ENCODE measurements at places on chromosomes 1 and 21.

DNA sequence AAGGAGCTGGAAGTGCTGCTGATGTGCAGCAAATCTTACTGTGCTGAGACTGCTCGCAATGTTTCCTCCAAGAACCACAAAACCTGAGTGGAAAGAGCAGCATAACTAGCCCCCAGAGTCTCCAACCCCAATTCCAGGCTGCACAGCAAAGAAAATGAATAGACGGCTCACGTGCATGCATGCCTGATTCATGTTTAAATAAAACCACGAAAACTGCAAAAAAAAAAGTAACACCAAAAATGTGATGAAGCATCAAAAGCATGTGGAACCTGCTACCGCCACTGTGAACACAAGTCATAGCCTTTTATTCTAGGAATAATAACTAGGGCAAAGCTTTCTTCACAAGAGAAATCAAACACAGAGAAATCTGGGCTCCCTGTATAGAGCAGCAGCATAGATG lies 9.6 kb upstream of the TRNP1 start:
- no peak for DNase-seq

DNA sequence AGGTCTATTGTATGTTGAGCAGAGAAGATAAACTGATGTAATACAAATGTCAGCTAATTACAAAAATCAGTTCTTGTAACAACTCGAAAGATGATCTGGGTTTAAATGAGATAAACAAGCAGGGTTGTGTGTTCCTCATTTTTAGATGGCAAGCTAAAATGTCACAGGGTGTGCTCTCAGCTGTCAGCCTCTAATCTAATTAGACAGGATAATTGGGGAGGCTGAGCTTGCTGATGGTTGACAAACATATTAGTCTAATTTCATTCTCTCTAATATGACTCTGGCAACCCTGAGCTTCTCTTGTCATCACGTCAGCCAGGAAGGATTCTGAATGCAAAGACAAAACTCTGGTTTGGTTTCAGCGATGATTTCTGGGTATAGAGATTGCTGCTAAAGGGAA lies 335.3 kb upstream of the KAZN start:
- DNase-seq = no peak

DNA sequence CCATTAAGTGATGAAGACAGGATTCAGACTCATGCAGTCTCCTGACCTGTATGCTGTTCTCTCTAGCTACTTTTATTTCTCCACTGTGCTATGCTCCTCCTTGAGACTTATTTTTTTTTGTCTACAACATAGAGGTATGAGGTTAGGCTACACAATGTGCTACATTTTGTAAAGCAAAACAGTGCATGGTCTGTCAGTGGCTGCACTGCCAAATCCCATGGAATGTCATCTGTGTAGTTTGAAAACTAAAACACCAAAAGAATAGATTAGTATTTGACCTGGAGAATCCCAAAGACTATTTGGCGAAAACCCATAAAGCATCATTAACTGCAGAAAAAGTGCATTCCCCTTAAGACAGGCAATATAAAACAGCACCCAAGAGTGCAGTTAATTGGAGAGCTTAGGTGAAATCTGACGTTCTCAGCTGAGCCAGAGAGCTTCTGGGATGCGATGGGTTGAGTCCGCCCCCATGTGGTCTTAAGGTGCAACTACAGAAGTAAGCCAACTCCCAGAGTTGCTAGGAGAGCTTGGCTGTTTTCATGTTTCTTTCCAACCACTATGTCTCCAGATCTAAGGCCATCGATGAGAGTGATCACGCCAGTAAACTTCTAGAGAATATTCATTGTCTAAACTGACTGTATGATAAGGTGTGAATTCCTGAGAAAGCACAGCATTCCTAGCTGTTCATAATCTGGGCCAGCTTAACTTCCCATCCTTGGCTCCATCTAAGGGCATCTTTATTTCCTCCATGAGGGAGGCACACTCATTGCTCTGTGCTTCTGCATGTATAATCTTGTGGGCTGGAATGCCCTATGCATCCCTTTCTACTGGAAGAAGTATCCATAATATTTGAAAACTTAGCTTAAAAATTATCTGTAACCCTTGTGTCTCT lies 20.7 kb upstream of the CYP2J2 start:
- DNase-seq = peak; percentile 28

GRCh38 chr21:31397939-31398338 lies 53.9 kb upstream of the TIAM1 start:
- DNase-seq = no peak

GRCh38 chr1:94648225-94649007 lies 106.9 kb upstream of the F3 start:
- peak; percentile 95 for DNase-seq

GRCh38 chr1:226790545-226791181 lies 51.6 kb upstream of the ITPKB start:
- DNase-seq = no peak

DNA sequence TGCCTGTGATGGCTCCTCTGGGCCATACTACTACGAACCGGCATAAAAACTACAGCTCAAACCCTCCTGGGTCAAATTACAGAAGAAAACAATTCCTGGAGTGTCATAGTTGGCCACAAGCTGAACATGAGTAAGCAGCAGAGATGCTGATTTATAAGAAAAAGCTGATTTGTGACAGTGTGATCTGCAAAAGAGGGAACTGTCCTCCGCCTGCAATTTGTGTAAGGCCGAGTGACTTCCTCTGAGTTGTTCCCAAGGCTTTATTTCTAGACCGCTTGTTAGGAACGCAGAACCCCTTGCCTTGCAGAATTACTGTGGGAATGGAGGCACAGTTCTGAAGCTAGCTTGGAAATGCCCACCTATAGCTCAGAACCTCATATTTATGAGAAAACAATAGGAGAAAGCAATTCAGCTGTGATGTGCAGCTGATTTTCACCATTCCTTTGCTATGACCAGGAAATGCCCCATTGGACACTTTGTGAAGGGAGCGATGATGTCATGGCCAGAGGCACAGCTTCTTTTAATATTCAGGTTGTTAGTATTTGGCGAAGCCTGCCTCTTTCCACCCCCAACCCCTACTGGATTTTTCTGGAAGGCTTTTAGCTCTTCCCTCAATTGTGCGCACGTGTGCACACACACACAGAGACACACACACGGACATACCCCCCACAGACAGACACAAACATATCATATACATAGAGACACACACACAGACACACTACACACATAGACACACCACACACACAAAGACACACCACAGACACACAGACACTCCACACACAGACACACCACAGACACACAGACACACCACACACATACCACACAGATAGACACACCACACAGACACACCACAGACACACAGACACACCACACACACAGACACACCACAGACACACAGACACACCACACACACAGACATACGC lies 47.6 kb downstream of the IER5 start:
- peak; percentile 85 for DNase-seq

- no peak for DNase-seq
Observed at GRCh38 chr1:64675718-64676345, 69.0 kb upstream of the RAVER2 start.

GRCh38 chr1:55069280-55069679 lies 29.9 kb downstream of the PCSK9 start:
- no peak for DNase-seq

DNA sequence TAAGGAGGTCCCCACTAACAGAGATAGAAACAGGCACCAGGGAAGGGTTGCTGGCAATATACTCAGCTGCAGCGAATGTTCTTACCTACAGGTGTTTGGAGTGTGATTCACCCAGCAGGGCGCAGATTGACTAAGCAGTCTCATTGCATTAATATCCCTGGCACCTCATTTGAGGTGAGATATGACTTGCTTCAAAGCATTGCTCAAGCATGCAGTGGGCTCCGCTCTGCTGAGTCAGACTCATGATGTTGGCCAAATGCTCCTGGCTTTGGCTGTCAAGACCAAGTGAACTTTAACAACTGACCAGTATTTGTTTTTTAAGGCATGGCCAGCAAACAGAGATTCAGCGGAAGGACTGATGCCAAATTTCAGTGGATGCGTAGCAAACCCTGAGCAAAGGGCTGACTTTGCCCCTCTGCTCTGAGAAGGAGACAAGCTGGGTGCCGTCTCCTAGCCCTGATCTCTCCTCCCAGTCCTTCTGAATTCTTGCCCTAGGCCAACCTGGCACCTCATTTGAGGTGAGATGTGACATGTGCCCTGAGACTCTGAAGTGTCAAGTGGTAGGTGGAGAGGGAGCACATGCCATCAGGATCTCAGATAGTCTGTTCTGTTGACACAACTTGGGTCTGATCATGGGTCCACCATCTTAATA lies 187.1 kb upstream of the COA6 start:
- DNase-seq = no peak

- DNase-seq = no peak
Observed at GRCh38 chr1:61270107-61270506, 187.7 kb downstream of the NFIA start.

DNA sequence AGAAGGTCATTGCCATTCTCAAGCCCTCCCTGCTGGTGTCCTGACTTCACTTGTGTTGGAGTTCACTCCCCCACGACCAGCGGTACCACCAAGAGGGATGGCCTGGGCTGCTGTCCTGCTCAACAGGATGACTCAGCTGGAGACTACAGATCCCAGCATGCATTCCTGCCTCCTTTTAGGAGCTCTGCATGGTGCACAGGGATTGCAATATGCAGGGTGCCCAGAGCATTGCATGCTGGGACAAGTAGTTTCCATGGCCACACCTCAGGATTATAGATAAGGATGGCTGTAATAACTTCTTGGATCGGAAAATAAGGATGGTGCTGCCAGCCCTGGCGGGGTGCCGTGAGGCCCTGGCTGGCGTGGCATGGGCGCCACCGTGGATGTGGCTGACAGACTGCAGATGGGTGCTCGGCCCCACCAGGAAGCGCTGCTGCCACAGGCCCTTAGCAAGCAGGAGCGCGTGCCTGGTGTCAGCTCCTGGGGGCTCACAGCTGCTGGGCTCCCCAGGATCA lies 150.0 kb downstream of the CASZ1 start:
- peak; percentile 35 for DNase-seq

- DNase-seq = no peak
Observed at GRCh38 chr1:184030433-184031091, 7.0 kb downstream of the COLGALT2 start.

GRCh38 chr1:47575855-47576757 lies 138.3 kb downstream of the FOXD2 start:
- DNase-seq = no peak

GRCh38 chr1:236471653-236472052 lies 52.1 kb upstream of the LGALS8 start:
- DNase-seq = no peak

- DNase-seq = no peak
Observed at GRCh38 chr1:66380452-66381212, 153.3 kb upstream of the SGIP1 start.

DNA sequence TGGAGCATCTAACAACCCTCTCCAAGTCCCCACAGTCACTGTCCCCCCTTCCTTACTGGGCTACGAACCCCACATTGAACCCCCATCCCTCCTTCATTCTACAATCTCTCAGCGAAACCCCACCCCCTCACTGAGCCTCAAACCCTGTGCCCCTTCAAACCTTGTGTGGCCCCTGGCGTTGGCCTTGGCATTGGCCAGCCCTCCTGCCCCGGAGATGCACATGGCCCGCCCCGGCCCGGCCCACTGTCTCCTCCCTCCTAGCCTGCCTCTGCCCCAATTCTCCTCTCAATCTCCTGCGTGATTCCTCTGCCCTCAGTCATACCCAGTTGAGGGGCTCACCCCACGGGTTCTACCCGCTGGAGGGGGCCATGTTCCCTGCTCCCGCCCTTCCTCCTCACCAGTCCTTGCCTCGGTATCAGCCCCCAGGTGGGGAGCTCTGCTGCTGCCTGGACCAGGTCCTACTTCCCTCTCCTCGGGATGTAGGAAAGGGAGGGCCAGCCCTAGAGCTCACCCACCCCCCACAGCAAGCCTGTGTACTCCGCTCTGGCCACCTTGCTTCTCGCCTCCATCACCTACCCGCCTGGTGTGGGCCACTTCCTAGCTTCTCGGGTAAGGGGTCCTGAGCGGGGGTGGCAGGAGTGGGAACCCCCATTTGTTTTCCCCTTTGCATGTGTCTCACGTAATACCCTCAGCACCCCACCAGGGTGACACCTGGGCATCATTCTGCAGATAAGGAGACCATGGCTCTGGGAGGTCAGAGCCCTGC lies 6.6 kb downstream of the CLCNKA start:
- no peak for DNase-seq

- DNase-seq = no peak
Observed at GRCh38 chr21:39084979-39085729, 98.1 kb downstream of the PSMG1 start.

DNA sequence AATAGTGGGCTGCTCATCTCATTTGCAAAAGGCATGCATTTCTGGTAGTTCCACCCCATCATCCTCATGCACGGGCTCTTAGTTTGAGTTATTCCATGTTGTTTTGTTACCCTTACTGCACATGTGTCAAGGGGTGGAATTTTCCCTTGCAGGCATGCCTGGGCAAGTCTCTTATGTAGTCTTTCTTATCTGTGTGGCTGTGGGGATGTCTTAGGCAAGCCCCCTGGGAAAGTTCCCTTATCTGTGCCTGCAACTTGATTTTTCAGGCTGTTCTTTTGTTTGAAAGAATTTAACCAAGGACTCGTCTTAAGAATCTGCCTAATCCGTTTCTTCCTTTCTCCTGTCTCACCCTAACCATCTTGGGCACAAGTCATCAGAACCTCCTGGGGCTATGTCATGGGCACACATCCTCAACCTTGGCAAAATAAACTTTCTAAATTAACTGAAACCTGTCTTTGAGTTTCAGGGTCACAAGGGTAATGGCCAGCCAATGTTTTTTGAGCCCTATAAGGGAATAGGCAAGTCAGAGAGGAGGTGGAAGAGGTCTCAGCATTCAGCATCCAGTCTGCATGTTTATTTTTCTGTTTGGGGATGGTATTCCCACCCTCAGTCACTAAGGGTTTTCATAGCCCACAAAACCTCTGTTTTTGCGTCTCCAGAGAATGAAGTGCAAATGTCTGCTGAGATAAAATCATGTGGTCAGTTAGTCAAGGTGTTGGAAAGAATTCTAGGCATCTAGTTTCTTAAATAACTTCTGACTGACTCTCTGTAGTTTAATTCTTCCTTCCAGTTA lies 579.7 kb downstream of the PLA2G4A start:
- no peak for DNase-seq

GRCh38 chr1:113123737-113124136 lies 50.7 kb downstream of the LRIG2 start:
- no peak for DNase-seq

GRCh38 chr1:203765029-203765837 lies at the start of gene LAX1:
LAX1 (plus strand) TSS chr1:203765183; CDS start chr1:203765566, 383 bp downstream.
- DNase-seq = no peak

DNA sequence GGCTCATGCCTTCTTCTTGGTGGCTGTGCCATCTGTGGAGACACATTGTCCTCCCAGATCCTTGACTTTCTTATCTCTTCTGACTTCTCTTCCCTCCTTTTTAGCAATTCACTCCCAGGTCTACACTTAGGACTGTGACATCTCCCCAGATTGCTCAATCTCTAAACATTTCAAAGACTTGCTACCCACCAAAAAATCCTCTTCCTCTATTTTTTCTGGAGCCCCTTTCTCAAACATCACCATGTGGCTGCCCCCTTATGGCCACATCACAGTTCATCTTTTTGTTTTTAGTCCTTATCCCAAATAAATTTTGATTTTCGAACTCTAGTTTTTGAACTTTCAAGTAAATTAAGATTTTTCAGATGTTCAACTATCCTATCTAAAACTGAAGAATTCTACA lies 148.6 kb upstream of the HOOK1 start:
- no peak for DNase-seq

All from GM04504 (cell line).